ENCODE measurements at places on chromosomes 4 and X.

DNA sequence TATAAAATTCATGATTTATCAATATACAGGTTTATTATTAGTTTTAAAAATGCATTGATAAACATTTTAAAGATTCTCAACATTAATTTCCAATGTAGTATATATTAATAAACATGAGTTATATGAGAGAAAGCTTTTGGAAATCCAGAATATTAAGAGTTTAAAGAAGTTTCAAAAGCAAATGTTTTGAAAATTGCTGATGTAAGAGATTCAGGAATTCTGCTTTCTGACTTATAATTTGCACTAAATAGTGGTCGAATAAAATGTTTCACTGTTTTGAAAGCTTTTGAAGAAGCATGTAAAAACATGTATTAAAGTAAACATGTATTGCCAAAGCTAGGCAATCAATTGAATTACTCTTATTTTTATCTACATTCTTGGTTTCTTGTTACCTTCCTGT is 151.2 kb upstream of the CXorf51B start:
- no peak for DNase-seq

DNA sequence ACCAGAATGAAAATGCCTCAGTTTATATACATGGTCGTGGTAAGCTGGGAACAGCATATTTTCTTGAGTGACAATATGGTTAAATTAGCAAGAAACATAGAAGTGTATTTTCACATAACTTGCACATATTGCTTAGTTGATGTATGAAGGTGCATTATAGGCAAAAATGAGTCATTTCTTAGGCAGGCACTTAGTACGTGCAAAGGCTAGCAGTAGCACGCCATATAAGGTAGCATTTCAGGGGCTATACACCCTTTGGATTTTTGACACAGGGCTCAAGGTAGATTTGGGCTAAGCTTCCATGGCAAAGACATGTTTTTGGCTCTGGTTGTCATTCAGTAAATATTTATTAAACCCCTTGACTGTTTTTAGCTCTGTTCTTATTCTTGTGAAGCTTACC is 33.1 kb downstream of the PCDH7 start:
- no peak for DNase-seq

GRCh38 chr4:152965611-152966010 is 29.5 kb downstream of the FHDC1 start:
- DNase-seq, result no peak

- DNase-seq, result no peak
These were observed 196.6 kb upstream of the AGA start for GRCh38 chr4:177638871-177639270.

- DNase-seq, result no peak
These were observed 5.9 kb downstream of the COL25A1 start for GRCh38 chr4:109296527-109296926.

GRCh38 chr4:139884438-139884837 is 218.8 kb downstream of the MGST2 start:
- no peak for DNase-seq

GRCh38 chr4:137541876-137542646 is 9.8 kb upstream of the PCDH18 start:
- no peak for DNase-seq

DNA sequence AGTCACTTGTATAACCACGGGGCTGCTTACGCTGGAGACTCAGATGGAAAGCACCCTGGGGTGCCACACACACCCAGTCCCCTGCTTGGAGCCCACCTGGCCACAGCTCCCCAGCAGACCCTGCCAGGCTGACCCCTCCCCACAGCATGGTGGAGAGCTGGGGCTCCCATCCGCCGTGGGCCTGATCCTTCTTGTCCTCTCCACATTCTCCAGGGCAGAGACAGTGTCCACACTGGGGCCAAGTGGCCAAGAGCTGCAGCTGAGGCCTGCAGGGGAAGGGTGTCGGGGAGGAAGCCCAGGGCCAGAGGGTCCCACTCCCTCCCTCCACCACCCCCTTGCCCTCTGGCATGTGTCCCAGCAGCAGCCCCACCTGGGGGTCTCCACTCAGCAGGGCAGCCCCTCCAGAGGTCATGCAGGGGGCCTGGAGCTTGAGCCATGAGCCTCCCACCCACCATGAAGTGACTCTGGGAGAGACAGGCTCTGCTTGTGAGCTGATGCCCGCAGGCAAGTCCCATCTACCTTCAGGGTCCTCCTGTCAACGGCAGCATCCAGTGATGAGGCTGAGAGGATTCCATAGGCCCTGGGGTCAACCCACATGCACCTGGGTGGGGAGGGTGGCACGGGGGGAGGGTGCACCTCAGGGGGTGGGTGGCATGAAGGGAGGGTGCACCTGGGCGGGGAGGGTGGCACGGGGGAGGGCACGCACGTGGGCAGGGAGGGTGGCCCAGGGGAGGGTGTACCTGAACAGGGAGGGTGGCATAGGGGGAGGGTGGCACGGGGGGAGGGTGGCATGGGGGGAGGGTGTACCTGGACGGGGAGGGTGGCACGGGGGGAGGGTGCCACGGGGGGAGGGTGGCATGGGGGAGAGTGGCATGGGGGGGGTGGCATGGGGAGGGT is 56.4 kb downstream of the FAM53A start:
- no peak for DNase-seq

DNA sequence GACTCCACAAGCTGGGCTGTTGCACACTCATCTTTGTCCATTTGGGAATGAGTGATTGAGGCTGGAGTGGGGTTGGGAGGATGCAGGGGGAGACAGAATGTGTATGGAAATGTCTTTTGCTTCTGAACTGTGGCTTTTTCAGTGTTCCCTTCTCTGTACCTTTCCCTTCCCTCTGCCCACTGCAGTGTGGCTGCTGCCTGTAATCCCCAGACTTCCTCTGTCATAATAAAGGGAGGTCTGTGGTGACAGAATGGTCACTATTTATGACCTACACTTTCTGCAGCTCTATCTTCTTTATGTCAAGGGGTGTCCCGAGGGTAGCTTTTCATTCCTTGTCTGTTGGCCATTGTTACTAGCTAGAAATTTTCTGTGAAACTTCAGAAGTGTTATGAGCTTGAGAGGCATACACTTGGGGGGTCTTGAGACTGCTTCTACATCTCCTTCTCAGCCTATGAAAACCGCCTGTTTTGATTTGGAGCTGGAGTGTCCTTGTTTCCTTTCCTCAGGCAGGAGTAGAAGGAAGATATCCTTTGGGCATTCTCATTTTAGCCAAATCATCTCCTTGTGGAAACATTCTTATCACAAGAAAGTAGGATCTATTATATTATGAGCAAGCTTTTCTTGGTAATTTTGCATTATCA is 63.0 kb downstream of the ANK2 start:
- no peak for DNase-seq

DNA sequence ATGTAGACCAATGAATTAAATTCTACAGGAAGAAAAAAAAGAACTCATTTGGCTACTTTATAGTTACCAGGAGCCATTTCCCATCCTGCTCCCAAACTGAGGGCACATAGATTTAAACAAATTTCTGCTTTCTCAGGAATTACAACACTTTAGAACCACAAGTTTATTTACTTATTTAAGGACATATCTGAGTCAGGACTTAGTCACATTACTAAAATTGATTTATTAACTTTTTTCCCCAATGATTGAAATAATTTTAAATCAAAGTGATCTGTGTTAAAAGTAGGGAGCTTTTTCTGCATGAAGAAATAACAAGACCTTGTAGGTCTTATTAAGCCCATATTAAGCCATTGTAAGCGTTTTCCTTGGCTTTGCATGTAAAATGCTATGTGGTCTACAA is 291.0 kb upstream of the HAND2 start:
- no peak for DNase-seq

GRCh38 chr4:21543514-21543913 is 405.1 kb downstream of the KCNIP4 start:
- no peak for DNase-seq

GRCh38 chrX:101693476-101693875 is 33.8 kb upstream of the ARMCX2 start:
- DNase-seq, result no peak

- no peak for DNase-seq
These were observed 407.1 kb upstream of the FRG1 start for GRCh38 chr4:189533603-189534002.

DNA sequence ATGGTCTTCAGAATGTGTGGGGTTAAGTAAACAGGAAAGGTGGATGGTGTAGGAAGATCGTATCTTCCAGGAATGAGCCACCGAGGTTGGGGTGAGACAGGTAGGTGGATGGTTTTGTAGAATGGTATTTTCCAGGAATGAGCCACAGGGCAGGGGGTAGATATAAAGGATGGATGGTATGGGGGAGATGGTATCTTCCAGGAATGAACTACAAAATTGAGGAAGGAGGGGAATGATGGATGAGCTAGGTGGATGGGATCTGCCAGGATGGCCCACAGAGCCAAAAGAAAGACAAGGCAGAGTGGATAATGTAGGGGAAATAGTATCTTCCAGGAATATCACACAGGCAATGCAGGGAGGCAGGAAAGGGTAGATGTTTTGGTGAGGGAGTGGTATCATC is 60.0 kb downstream of the MAOA start:
- no peak for DNase-seq

DNA sequence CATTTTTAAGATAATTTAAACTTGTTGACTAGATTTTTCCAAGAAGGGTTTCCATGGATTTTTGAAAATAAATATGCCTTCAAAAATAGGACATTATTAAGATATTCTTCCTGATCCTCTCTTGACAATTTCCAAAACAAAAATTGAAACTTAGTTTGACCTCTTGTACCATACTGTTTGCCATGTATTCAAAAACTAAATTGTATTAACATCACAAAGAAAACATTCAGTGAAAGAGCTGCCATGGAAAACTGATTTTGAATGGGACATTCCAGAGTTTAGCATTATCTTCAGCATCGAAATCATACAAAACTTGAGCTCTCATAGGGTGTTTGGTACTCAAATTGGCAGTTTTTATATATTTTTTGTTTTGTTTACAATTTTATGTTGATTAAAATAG is 68.0 kb upstream of the HPGD start:
- DNase-seq, result no peak

DNA sequence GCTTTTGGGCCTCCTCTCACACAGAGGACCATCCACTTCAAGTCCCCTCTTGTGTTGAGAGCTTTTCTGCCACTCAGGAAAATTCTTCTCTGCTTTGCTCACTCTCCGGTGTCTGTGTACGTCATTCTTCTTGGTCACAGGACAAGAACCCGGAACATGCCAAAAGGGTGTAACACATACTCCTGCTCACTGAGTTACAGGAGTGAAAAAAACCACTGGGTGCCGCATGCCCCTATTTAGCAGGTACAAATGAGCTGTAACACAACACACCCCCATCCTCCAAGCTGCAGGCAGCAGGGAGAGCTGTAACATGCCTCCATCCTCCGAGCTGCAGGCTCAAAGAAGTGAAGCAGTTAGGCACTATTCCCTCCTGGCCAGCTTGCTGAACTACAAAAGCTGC is 13.0 kb upstream of the CXCL2 start:
- no peak for DNase-seq

GRCh38 chrX:44946771-44947170 is 73.8 kb downstream of the KDM6A start:
- no peak for DNase-seq

DNA sequence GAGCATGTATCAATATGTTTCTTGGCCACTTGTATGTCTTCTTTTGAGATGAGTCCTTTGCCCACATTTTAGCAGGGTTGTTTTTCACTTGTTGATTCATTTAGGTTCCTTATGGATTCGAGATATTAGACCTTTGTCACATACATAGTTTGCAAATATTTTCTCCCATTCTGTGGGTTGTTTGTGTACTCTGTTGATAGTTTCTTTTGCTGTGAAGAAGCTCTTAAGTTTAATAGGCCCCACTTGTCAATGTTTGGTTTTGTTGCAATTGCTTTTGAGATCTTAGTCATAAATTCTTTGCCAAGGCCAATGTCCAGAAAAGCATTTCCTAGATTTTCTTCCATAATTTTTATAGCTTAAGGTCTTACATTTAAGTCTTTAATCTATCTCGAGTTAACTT is 280.7 kb upstream of the GALNT7 start:
- DNase-seq, result no peak

GRCh38 chrX:28835991-28836390 is 248.7 kb downstream of the IL1RAPL1 start:
- no peak for DNase-seq

DNA sequence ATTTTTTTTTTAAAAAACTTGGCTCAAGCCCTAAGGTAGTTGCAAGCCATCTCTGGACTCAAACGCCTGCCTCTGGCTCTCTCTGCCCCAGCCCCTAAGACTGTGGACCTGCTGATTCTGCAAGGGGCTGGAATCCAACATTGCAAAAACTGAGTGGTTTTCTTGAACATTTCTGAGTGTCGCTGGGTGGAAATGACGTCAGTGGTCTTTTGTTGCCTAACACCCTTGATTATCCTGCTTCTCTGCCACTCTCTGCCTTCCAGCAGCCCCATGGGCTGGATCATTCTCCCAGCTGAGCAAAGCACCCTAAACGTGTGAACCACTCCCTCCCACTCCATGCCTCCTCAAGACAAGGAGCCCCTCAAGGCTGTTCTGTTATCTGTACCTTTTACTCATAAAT is 16.6 kb downstream of the BST1 start:
- DNase-seq, result no peak

DNA sequence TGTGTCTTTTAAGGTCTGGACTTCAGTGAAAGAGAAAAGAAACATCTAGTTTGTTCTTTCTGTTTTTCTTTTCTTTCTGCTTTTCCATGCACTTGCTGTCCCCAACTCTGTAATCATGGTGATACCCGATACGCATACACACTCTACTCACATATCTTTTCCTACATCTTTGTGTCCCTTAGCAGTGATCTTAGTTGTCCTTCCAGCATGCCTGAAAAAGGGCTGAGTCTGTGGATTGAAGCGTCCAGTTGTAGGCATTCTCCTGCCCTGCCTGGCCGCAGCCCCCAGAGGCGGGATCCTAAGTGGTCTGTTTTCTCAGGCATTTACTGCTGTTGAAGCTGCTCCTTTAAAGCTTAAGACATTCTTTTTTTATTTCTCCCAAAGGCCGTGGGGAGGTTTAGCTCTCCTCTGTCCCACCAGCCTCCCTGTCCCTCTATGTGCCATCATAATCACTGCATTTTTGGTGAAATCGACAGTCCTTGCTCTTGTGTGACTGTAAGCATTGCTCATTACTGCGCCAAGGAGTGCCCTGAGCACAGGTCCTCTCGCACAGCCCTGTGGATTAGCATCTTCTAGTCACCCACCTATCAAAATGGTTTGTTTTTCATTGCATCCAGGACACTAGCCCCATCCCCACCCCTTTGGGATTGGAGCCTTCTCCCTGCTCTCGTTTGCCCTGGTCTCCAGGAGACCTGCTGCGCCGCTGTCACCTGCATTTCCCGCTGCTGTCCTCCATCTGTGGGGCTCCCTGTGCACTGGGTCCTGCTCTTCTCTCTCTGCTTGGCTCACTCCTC is 4.4 kb downstream of the RGS12 start:
- DNase-seq, result peak; percentile 6

DNA sequence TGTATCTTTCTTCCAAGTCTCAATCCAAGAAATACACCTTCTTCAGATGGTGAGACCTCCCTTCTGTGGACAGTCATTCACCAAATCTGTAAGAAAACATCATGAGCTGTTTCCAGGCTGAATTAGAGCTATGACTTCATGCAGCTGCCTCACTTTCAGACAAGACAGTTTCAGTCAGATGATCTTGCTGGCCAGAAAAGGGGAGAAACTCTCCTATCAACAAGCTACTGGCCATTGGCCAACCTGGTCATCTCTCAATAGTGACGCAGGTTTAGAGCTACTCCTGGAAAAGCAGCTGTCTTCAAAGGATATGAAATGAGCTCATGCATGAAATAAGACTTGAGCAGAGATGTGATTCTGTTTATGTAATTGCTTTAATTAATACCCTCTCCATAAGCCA is 69.6 kb upstream of the NDP start:
- peak; percentile 13 for DNase-seq

- DNase-seq, result no peak
These were observed 717 bp downstream of the GPM6B start for GRCh38 chrX:13816176-13816575.

GRCh38 chrX:10514891-10515290 is 105.5 kb downstream of the MID1 start:
- DNase-seq, result no peak

GRCh38 chr4:48085821-48086589 is 48.0 kb downstream of the TXK start:
- no peak for DNase-seq
